ENCODE measurements at places on chromosomes 2 and 18. TPM values are rescaled to one million over a fixed set of nuclear protein-coding genes. Genes with fewer than 3 reads are reported as not detected.

DNA sequence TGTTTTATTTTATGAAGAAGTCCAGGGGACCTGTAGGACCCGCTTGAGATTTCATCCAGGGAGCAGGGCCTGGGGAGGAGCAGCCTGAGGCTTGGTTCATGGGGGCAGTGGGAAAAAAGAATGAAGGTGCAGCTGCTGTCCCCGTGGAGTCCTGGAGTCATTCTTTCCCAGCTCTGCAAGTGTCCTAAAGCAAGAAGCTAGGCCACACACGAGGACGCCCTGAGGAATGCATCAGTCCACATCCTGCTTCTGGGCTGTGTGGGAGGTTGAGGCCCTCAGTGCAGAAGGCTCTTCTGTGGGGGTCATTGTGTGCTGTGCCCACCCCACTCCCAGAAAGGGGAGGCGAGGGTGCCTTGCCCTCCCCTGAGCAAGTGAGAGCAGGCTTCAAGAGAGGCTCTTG, 179.9 kb upstream of the HS6ST1 start:
- DNase-seq, result no peak

- DNase-seq, result peak; percentile 17
Measured at GRCh38 chr2:38146275-38146906, 70.4 kb upstream of the CYP1B1 start.

GRCh38 chr2:180016937-180017336, 9.8 kb upstream of the CWC22 start:
- DNase-seq, result no peak

DNA sequence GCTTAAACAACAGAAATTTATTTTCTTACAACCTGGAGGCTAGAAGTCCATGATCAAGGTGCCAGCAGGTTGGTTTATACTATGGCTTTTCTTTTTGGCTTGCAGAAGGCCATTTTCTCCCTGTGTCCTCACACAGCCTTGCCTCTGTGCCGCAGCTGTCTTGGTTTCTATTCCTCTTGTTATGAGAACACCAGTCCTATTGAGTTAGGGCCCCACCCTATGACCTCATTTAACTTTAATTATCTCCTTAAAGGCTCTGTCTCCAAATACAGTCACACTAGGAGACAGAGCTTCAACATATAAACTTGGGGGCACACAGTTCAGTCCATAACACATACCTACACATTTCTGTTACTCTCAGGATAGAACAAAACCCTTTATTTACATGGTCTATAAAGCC, 17.3 kb upstream of the RHOB start:
- no peak for DNase-seq

DNA sequence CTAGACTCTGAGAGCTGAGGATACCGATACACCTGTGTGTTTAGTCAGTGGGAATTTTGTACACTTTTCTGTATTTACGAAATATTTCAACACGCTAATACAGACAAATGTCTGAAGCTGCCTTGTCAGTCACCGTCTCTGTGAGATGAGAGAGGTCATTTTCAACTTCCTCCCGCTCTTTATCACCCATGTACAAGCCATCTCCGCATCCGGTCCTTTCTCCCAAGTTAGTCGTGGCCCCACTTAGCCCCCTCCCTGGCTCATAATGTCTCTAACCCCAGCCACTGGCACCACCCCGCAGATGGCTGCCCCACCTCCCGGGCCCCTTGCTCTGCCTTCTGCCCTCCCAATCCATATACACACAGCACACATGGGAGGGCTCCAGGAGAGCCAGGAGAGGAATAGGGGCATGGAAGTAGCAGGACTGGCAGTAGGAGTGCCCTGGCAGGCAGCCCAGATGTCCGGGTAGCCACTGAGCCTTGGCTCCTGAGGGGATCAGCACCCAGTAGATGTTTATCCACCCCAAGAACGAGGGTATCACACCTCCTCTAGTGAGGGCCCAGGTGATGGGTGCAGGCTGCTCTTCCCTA, 2.0 kb upstream of the RUFY4 start:
- no peak for DNase-seq

DNA sequence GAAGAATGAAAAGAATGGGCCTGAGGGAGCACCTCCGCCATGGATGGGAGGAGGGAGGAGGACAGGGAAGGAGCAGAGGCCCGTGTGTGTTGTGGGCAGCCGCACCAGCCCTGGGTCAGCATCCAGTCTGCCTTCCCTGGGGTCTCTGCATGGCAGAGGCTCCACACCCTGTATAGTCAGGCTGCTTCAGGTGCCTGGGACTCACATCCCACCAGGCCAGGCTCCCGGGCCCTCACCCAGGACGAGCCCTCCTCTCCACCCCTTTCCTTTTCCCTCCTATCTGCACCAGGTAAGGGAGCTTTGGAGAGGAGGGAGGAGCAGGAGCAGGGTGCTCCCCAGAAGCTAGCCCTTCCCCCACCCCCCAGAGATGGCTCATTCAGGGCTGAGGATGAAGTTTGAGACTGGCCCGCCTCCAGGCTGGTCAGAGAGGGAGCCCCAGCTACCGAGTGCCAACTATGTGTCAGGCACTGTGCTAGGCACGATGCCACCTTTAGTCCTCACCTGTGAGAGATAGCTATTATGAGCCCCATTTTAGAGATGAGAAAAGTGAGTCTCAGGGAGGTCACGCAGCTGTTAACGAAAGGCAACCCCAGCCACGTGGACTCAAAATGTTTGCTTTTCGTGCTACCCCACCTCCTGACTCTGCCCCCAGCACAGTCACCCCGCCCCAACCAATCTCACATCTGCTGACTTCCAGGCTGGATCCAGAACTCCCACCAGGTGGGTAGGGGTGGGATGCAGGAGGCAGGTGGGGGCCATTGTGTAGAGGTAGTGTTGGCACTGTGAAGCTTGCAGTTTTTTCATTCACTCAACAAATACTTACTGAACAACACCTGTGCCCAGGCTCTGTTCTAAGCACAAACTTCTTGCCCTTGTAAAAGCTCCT, 242.1 kb downstream of the DYSF start:
- DNase-seq, result no peak

SLC23A3 gene
- polyA plus RNA-seq, result 1.1 TPM

ITGA4 gene
- polyA plus RNA-seq, result 26.5 TPM

SH3BP4 gene
- polyA plus RNA-seq, result 34.0 TPM

PIEZO2 gene
- 20.7 TPM for polyA plus RNA-seq

KIF5C gene
- polyA plus RNA-seq, result 2.1 TPM

Measured in muscle of arm (tissue), 14 donors.